ENCODE measurements at places on chromosomes 7 and 10. TPM values are rescaled to one million over a fixed set of nuclear protein-coding genes. Genes with fewer than 3 reads are reported as not detected.

GRCh38 chr7:158407581-158408317, 179.9 kb downstream of the PTPRN2 start:
- no peak overlapping the region for H3K27ac ChIP-seq
- peak; percentile 78 for DNase-seq
- peaks cover 16% of the 10 kb centered on the region for H3K4me1 ChIP-seq
- H3K4me3 ChIP-seq, result no peak overlapping the region

DNA sequence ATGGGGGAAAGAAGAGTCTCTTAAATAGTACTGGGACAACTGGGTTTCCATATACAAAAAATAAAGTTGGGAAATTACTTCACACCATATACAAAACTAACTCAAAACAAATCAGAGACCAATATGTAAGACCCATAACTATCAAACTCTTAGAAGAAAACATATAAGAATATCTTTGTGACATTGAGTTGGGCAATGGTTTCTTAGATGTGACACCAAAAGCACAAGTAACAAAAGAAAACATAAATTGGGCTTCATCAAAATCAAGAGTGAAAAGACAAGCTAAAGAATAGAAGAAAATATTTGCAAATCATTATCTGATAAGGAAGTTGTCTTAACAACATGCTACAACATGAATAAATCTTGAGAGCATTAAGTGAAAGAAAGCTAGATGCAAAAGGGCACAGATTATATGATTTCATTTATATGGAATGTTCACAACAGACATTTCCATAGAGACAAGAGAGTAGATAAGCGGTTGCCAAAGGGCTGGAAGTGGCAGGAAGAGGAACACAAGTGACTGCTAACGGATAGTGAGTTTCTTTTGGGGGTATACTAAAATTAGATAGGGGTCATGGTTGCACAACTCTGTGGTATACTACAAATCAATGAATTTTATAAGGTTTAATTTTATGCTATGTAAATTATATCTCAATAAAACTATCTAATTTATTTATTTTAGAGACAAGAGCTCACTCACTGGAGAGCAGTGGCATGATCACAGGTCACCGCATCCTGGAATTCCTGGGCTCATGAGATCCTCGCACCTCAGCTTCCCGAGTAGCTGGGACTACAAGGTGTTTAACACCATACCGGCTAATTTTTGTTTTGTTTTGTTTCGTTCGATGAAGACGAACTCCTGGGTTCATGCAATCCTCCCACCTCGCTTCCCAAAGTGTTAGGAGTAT, 35.4 kb downstream of the JMJD1C start:
- DNase-seq, result peak; percentile 28
- no peaks in the 10 kb centered on the region for H3K27me3 ChIP-seq
- peaks cover 8% of the 10 kb centered on the region for H3K36me3 ChIP-seq
- peak overlapping the region; percentile 16 for H3K4me3 ChIP-seq

DNA sequence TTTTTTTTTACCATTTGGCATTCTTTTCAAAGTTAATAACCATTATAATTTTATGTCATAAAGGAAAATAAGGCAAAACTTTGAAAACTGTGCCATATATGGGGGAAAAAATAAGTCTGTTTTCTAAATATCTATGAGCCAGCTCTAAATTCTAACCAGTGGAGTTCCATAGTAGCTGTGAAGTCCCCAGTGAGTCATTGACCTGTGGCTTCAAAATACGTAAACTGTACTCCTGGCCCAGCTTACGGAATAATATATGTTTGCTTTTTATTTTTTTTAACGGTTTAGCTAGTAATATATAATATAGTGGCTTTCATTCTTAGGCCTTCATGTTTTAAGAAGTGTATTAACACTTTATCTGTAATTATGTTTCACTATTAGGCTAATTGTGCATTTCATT, 20.5 kb downstream of the ZRANB1 start:
- DNase-seq, result no peak
- H3K27ac ChIP-seq, result no peak overlapping the region
- H3K4me3 ChIP-seq, result no peak overlapping the region
- H3K27me3 ChIP-seq, result no peaks in the 10 kb centered on the region
- H3K36me3 ChIP-seq, result peaks cover 38% of the 10 kb centered on the region

- no peaks in the 10 kb centered on the region for H3K27me3 ChIP-seq
- H3K4me3 ChIP-seq, result no peak overlapping the region
- peak overlapping the region; percentile 31 for H3K27ac ChIP-seq
- peaks cover 45% of the 10 kb centered on the region for H3K4me1 ChIP-seq
- no peaks in the 10 kb centered on the region for H3K36me3 ChIP-seq
These were observed 106.7 kb upstream of the MBL2 start for GRCh38 chr10:52879091-52879807.

DNA sequence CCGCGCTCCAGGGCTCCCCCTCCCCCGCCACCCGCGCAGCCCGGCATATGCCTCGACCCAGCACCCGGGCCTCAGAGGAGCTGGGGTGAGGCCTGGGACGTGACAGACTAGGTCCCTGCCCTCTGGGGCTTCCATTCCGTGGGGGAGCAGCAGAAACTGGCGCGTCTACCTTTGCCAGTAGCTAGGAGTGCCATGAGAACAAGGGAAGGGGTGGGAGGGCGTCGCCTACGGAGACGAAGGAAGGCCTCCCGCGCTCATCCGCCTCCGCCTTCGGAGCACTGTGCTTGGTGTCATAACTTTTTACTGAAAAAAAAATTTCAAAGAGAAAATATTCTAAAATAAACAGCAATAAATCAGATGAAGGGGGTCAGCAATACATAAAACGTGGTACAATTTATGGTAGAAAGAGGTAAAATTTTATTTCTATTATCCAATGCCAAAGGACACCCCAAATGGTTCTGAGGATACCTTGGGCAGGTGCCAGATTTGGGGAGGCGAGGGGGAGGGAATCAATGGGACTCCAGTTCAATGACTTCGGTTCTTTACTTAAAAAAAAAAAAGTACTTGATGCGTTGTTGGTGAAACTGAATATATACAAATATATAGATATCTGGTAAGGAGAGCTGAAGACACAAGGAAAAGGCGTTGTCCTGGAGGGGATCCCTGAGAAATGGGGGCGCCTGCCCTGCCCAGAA, 35.1 kb upstream of the GRID1 start:
- H3K4me1 ChIP-seq, result peaks cover 16% of the 10 kb centered on the region
- H3K27ac ChIP-seq, result no peak overlapping the region
- peak overlapping the region; percentile 74 for H3K4me3 ChIP-seq
- no peak for DNase-seq

DNA sequence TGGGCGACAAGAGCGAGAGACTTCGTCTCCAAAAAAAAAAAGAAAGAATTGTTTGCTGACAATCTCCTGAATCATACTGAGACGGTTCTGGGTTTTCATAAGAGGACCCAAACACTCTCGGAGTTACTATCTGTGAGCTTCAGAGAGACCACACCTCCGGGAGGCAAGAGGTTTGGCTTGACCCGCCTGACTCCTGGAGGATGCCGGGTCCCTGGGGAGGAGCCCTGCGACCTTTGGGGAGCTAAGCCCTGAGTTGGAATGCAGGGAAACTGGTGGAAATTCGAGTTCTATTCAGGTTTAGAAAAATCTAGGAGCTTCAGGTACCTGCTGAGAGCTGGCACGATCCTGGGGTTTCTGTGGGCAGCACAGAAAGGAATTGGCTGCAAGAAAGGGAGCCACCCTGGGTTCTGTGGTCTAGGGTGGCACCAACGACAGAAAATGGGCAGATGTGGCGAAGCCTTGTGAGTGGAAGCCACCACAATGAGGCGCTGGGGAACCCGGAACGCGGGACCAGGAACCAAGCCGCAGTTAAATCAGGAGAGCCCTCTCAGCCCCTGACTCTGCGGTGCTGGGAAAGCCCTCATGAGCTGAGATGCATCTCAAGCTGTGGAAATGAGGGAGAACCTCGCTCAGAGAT, 21.9 kb upstream of the GATAD1 start:
- DNase-seq, result no peak
- H3K36me3 ChIP-seq, result no peaks in the 10 kb centered on the region
- peaks cover 5% of the 10 kb centered on the region for H3K4me1 ChIP-seq
- no peak overlapping the region for H3K4me3 ChIP-seq

Gene DPYSL4
- total RNA-seq, result 0.21 TPM
